Kidney tubule cell (primary cell): ENCODE measurements at places on chromosomes 5 and 9.

DNA sequence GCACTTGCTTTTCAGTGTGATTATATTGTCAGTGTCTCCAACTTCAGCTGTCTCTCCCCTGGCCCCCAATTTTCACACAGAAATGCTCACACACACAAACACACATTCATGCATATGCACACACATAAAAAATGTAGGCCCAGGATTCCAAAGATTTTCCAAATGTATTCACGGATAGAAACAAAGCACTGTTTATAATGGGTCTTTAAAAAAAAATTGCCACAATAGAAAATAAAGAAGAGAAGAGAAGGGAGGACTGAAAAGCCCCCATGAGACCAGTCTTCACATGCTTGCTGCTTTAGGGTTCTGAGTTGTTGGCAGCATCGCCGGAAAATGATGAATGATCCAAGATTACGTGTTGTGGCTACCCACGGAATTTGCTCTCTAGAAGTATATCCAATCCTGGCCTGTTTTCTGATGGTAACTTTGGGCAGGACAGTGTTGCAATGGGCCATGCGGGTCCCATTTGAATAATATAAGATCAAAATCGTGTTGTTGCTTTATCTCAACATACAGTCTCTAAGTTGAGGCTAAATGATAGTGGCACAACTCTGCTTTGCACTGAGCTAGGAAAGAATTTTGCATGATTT lies 36.2 kb upstream of the ACO1 start:
- no peak for DNase-seq

GRCh38 chr9:95306819-95307218 lies 10.7 kb downstream of the FANCC start:
- DNase-seq = no peak

DNA sequence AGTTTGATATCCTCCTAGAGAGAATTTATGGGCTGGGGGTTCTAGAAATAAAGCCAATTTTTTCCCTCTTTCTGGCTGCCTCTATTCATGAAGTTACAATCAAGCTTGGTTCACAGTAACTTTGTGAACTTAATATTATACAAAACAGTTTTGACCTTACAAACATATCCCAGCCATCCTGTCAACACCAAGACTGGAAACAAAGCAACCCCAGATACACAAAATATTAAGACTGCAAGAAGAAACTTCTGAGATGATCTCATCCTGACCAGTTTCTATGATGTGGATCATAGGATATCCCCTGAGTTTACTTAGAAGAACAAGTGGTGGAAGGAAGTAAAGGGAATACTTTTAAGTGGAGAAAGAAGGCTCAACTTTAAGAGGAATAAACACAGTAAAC lies 28.3 kb upstream of the CER1 start:
- DNase-seq = peak; percentile 20

DNA sequence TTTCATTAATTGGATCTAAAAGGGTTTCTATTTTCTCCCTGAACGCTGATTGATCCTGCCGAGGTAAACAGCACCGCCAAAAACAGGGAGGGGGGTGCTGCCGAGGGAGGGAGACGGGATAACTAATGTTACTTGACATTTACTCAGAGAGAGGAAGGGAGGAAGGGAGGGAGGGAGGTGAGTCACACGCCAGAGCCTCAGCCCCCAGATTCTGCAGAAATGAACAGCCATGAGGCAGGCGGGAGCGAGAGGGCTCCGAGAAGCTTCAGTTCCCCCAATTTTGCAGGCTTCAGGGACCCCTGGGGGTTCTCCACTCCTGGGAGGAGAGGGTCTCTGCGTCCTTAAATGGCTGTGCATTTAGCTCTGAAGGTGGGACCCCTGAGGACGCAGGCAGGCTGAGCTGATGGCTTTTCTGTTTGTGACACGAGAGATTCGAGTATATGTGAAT lies 59.1 kb upstream of the IER5L start:
- peak; percentile 29 for DNase-seq

GRCh38 chr9:21018177-21018576 lies 13.3 kb downstream of the HACD4 start:
- DNase-seq = no peak

DNA sequence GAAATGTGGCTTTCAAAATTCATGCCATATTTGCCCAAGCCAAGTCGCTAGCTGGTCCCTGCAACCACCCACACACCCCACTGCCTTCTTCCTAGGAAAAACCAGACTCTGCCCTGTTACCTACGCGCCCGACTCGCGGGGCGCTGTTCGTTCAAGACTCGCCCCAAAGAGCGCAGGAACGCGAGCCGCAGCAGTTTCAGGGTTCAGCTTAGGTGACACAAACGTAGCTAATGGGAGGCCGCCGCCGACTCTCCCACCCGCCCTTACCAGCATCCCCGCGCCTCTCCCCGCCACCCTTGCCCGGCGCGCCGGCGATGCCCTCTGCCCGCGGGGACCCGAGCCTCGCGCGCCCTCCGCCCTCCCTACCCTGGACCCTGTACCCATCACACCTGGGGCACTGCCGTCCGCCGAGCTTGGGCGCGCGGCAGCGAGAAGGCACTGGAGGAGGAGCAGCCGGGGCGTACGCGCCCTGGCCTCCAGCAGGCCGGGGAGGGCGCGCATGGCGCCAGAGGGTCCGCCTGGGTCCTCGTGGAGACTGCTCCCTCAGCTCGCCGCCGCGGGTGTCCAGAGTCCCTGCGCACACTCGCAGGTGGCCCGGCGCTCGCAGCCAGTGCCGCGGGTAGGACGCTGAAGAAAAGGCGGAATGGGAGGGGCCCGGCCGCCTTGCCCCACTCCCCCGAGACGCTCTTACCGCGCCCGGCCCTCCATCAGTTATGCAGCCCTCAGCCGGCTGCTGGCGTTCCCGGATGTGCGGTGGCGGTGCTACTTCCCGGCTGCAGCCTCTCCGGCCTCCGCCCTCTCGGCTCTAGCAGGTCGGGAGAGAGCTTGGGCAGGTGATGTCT lies at the start of gene EMB:
Gene EMB, minus strand, starts transcription at position 638 of the 842 bp plus-strand sequence. Its CDS starts 137 bp downstream, at position 501.
- DNase-seq = peak; percentile 51

DNA sequence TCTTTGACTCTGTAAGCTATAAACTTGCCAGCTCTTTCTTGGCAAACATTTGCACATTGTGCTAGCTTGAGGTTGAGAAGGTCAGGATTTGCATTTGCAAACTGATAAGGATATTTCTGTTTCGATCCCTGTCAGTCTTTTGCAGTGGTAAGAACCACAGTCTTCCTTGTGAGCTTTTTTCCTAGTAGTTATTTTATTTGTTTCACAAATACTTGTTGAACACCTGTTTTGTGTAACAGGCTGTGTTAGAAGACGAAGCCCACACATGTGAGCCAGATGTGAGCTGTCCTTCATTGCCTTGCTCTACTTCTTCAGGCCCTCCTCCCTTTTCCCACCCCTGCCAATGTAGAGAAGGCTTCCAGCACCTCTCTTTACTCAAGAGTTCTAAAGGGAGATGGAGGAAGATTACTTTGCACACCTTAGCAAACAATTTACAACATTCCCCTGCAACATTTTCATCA lies 327.0 kb upstream of the KLF4 start:
- DNase-seq = no peak

DNA sequence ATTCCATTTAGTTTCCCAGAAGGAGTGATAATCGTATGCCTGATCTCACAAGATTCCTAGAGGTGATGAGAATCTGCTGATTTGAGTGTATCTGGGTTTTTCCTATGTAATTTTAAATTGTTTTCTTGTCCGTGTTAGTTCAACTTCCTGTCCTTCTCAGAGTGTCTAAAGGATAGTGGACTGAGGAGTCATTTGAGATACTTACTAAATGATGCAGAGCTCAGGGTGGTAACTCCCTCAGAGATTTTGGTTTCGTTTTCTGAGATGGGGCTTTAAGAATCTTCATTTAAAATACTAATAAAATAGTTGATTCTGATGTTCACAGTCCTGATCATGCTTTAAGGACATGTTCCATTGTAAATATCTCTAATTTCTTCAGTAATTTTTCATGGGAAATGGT lies 30.3 kb downstream of the MELK start:
- peak; percentile 37 for DNase-seq

DNA sequence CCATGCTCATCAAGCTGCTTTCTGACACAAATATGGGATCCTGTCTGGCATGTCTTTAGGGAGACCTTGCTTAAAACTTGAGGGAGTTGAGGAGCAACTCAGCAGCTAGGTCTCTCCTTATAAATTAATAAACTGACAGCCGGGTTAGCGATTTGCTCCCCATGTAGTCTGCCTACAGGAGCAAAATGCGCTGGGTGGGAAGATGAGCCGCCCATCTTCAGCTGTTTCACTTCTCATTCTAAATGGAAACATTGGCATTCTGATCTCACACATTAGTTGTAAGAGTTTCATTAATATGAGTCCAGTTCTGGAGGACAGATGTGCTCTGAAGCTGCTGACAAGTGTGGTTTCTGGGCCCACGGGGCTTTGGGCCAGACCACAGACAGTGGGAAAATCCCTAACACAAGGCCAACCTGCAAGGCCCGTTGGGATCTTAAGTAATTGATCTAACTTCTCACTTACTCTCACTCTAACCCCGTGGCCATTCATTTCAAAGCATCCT lies 197.0 kb downstream of the MCTP1 start:
- DNase-seq = no peak

- DNase-seq = no peak
Observed at GRCh38 chr5:147050172-147050571, 171.6 kb upstream of the PPP2R2B start.

DNA sequence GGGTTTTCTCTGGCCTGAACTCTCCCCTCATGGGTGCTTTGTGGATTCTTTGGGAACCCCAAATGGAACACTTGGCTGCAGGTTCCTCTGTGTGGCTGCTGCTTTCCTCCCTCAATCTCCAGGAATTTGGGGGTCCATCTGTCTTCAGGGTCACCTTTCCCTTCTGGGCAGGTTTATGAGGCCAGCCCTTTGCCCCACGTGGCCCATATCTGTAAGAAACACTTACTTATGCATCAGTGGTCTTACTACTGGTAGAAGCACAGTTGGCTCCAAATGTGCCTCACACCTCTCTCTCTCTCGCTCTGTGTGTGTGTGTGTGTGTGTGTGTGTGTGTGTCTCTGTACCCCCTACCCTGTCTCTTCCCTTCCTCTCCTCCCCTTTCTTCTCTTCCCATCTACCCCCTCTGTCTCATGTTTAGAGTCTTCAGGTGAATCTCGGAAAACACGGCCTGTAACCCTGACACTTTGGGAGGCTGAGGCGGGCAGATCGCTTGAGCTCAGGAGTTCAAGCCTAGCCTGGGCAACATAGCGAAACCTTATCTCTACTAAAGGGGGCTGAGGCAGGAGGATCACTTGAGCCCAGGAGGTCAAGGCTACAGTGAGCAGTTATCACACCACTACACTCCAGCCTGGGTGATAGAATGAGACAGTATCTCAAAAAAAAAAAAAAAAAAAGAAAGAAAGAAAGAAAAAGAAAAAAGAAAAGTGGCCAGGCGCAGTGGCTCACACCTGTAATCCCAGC lies 26.8 kb downstream of the C5orf15 start:
- DNase-seq = no peak

DNA sequence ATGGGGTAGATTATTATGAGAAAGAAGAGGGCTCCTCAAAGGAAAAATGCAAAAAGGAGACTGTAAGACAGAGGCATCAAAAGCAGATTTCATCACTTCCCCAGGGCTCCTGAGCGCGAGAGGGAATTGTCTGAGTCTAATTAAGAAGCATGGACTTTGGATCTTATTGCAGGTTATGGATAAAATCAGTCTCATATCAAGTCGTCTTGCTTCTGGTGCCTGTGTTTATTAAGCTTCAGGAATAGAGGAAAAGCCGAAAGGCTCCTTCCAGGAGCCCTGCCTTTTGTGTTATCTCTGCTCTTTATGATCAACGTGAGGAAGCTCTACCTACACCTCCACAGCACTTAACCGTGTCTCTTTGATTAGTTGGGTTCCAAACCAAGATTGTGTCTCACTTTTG lies 25.0 kb upstream of the SEMA5A start:
- no peak for DNase-seq

GRCh38 chr9:104258296-104259011 lies 164.3 kb downstream of the SMC2 start:
- no peak for DNase-seq

- no peak for DNase-seq
Observed at GRCh38 chr5:3931976-3932375, 336.3 kb downstream of the IRX1 start.

GRCh38 chr9:92770360-92770995 lies 5.8 kb upstream of the BICD2 start:
- DNase-seq = no peak

DNA sequence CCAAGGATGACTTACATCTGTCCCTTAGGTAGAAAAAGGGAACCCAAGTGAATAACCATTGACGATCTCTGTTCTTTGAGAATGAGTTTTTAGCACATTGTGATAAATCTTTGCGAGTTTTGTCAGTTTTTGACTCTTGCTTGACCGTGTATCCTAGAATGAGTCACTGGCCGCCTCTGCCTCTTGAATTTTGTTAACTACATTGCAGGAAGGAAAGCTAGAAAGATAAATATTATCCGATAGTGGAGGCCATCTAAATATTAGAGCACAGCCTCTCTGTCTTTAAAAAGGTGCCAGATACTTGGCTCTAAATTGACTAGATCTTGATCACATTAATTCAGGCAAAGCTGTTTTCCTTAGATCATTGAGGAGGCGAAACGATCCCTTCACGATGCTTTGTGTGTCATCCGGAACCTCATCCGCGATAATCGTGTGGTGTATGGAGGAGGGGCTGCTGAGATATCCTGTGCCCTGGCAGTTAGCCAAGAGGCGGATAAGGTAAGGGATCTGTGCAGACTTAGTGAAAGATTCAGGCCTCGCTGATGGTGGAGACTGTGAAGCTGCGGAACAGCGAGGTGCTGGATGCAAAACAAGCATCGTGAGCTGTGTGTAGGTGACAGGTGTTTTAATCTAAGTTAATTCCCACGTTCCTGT lies 12.2 kb downstream of the CCT5 start:
- DNase-seq = no peak

GRCh38 chr5:181204113-181204825 lies 727 bp downstream of the TRIM7 start:
- peak; percentile 38 for DNase-seq

DNA sequence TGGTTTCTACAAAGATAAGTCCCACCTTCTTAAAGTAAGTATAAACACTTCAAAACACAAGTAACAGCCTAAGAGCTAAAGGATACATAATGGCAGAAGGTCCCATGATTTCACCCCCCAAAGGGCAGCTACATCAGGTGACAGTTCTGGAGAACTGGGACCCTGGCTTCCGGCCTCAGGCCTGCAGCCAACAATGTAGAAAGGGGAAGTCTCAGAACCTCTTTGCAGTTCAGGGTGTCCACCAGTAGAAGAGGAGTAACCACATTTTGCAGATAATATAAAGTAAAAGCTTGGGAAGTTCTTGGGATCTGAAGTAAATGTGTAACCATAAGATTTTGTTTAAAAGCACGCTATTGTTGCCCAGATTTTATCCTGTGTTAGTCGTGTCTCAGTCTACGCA lies 267.4 kb upstream of the VLDLR start:
- no peak for DNase-seq

DNA sequence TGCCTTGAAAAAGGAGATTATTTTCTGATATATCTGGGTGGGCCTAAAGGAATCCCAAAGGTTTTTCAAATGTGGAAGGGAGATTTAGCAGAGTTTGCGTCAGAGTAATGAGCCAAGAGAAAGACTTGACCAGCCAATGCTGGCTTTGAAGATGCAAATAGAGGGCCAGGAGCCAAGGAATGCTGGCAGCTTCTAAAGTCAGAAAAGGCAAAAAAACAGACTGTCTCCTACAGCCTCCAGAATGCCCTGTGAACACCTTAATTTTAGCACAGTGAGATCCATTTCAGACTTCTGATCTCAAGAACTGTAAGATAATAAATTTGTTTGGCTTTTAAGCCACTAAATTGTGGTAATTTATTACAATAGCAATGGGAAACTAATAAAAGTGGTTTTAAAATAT lies 122.6 kb upstream of the FREM1 start:
- no peak for DNase-seq

- DNase-seq = no peak
Observed at GRCh38 chr5:81239613-81240012, 6.5 kb downstream of the CKMT2 start.

- DNase-seq = no peak
Observed at GRCh38 chr5:65332591-65332990, 149.1 kb downstream of the ADAMTS6 start.
